Psoas muscle (tissue), 8 donors: ENCODE measurements at places on chromosomes 2 and 18.

DNA sequence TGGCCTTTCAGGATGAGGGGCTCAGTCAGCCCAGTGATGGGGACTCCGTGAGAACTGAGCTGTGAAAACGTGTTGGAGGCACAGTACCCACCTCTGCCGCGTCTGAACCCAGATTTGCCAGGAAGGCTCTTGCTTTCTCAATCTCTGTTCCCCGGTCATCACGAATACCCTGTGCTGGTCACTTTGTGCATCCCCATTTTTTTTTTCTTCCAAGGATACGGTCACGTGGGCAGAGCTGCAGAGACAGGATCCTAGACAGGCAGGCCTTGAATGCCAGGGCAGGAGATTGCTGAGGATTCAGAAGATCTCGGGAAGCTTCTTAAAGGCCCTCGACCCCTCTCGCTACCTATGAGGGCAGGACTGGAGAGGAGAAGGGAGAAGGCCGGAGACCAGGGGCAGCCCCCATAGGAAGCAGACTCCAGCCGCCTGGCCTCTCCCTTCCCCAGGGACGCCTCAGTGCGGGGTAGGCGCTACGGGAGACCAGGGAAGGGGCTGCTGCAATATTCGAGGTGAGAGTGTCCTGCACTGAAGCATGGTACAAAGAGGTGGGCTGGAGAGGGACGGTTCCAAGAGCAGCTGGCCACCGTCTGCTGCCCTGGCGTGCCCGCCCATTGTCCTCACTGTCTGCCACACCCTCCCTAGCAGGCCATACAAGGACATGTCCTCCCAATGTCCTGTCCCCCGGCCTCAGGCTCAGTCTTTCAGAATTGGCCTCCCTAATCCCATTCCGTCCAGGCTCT, 29.0 kb upstream of the TAF1B start:
- DNase-seq, result no peak

DNA sequence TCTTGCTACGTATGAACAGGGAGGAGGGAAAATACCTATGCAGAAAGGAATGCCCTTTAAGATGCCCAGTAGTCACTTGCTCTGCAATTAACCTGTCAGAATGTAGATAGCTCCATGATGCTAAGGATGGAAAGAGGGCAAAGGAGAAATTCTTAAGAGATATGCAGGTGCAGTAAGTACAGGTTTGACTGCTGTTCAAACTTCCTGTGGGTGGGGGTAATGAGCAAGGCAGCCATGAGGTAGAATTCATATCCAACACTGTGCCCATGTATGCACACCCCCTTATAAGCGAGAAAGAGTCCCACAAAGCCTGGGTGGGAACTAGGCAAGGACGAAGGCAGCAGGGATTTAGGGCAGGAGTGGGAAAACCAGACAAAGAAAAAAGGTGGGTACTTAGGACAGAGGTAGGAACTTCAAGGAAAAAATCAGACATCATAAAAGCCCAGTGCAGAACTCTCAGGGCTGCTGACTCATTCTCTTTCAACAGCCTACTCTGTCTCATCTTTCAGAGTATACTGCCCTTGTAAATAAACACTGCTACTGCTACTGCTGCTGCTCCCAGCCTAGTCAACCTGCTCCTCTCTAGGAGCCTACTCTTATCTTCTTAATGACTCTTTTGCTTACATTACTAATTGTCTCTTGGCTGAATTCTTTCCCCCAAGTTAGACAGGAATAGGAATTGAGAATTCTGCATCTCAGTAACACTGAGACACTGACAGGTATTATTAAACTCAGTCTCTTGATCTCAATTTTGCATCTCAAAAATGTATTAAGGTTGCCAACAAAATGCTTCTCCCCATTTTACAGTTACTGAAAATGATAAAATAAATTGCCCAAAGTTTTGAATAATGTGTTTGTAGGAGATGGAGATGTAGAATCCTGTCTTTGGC, 189.0 kb downstream of the PTH2R start:
- no peak for DNase-seq

- no peak for DNase-seq
These were observed 194.1 kb upstream of the DSEL start for GRCh38 chr18:67710639-67711038.

DNA sequence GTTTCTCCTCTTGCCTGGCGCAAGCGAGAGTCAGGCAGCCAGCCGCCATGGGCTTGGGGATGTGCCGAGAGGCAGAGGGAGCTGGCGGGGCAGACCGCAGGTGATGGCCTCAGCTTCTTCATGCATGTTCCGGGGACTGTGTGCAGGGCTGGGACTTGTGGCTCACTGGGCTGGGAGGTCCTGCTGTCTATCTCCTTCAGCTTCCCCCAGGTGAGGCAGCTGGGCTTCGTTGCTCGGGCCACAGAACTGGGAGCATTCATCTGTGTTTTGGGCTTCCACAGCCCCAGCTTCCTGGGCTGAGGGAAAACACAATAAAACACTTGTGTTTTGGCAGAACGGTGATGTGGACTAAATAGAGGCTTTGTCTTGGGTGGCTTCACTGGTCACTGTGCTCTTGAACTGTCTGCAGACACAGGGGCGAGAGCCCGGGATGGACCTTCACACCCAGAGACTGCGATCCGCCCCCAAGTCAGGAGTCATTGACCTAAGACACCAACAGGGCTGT, 93.5 kb downstream of the DYSF start:
- DNase-seq, result no peak

- no peak for DNase-seq
These were observed 134.5 kb downstream of the GALNT14 start for GRCh38 chr2:31003749-31004148.

DNA sequence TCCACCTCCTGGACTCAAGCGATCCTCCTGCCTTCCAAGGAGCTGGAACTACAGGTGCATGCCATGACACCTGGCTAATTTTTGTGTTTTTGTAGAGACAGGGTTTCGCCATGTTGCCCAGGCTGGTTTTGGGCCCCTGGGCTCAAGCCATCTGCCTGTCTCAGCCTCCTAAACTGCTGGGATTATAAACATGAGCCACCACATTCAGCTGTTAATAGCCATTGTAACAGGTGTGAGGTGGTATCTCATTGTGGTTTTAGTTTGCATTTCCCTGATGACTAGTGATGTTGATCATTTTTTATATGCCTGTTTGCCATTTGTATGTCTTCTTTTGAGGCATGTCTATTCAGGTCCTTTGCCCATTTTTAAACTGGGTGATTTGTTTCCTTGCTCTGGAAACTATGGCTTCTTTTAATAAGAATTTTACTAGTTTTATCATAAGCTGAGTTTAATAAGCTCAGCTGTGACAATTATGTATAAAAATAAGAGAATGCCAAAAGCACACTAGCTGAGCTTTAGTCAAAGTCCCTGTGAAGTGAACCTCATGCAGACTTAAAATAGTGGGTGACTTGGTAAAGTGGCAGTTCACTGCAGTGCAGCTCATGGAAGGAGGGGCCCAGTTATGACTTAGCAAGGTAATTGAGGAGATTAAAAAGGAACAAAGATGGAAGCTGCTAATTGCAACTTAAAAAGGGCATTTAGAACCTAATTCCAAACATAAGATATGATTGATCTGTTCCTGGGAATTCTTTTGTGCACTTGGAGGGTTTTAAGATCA, 465.1 kb downstream of the TGIF1 start:
- no peak for DNase-seq
